HFF-Myc (cell line): ENCODE measurements at places on chromosomes 7 and 10.
A peak's percentile ranks its signal among the peaks of the same experiment; 100 is the strongest.

DNA sequence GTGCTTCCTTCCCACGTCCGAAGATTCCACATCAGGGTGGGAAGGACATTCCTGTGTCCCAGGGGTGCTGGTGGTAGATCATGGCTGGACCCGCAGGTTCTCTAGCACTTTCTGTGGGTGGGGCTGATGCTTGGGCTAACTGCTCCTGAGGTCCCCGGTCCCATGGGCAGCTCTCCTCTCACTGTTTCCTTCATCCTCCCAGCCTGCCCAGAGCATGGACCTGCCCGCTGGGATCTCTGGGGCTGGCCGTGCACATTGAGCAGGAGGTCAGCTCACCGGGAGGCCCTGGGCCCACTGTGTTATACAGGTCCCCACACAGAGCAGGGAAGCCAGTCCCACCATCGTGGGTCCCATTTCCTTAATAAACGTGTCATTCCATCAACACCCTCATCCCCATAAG, 502.3 kb downstream of the TCERG1L start:
- DNase-seq = no peak

GRCh38 chr7:47145186-47145725, 436.7 kb downstream of the TNS3 start:
- no peak for DNase-seq

DNA sequence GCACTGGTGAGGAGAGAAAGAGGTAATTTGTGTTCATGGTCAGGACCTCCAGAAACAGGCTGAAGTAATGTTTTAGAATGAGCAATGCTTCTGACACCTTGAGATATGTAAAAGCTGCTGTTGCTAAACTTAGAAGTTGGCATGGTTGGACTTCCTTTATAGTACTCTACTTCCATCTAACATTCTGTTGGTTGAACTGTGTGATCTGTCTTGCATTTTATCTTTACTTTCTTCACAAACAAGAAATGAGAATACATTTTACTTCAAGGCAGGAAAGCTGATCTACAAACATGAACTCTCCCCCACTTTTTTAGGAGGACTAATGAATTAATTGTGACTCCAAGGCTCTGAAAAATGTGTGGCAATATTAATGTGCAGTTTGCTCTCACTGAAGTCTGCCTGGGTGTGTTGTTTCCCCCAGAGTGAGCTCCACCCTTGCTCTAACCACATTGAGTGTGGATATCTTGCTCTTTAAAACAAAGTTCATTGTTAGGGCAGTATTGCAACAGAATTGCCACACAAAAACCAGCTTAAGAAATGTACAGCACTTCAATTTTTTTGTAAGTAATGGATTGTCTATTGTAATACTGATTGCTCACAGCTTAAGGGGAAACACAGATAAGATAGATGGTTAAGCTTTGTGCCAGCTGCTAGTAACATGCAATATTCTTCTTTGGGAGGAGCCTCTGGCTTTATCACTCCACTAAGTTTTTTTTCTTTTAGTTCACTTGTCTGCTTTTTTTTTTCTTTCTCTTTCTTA, 69.0 kb downstream of the ADD3 start:
- DNase-seq = peak; percentile 45

- no peak for DNase-seq
These were observed 219.5 kb upstream of the AOAH start for GRCh38 chr7:36943591-36944435.

GRCh38 chr7:80066639-80067038, 68.0 kb upstream of the GNAI1 start:
- no peak for DNase-seq

DNA sequence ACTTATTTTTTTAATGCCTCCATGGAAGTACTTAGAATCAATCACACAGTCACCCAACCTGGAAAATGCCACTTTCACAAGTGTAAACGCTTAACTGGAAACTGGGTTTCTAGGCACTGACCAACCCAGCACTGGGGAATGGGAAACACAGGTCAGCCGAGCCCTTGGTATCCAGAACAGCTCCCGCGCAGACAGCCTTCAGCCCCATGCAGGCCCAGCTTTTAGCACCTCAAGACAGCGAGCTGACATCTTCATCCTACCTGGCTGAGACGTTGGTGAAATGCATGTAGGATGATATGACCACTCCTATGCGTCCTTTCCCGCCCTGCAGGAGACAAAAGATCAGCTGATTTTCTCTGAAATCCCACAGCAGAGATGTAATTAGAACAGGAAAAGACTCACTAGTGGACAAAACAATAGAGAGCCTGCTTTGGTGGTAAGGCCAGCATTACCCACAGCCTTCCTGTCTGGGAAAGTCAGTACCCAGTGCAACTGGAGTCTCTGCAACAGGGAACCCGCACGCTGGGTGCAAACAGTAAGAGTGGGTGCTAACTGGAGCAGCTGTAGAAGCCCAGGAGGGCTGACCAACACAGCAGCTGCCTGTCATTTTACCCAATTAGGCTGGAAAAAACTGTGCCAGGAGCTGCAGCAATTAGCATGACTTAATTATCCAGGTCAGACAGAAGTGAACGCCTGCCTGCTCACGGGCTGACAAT, 153.7 kb downstream of the TNS3 start:
- DNase-seq = no peak

DNA sequence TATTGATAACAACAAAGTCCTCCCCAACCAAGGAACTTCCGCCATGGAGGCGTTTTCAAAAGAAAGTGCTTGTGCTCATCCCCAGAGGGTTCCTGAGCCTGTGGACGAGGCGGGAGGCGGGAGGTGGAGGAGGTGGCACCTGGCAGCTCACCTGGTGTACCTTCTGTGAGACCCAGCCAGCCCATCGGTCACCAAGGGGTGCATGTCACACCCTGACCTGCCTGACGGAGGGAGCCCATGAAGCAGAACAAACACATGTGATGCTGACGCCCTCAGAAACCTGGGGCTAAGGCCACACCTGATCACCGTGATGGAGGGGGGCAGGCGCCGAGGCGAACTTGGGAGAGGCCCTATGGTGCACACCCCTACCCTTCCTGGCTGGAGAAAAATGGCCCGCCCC, 458.8 kb downstream of the DNAJB6 start:
- DNase-seq = no peak

GRCh38 chr10:129586898-129587443, 119.9 kb downstream of the MGMT start:
- no peak for DNase-seq

- no peak for DNase-seq
These were observed 61.3 kb downstream of the MICU1 start for GRCh38 chr10:72564596-72564995.

GRCh38 chr7:27096768-27097514, 1.1 kb upstream of the HOXA1 start:
- no peak for DNase-seq

DNA sequence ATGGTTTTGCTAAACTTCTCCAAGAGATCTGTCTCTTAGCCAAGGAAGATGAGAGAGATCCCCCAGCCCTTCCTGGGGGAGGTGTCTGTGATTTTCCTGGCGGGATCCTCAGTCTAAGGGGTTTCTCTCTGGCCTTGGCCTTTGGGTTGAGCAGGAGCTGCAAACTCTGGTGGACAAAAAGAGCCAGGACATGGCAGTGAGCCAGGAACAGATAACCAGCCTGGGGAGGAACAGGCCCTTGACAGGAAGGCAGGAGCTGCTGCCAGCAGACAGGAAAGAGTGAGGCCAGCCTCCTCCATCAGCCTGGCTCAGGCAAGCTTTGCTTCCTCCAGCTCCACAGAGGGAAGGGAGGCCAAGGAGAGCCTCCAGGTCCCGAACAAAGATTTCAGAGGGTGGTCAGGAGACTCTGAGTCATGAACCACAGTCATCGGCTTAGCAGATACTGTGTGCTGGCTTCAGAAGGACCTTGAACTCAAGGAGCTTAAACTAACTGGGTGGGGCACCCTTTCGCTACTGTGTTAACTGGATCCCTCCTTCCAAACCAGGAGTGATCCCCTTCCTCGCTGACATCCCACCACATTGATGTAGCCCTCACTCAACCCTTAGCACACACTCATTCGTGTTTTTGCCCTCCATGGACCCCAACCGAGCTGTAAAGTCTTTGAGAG, 34.7 kb downstream of the DDIT4 start:
- DNase-seq = peak; percentile 38

DNA sequence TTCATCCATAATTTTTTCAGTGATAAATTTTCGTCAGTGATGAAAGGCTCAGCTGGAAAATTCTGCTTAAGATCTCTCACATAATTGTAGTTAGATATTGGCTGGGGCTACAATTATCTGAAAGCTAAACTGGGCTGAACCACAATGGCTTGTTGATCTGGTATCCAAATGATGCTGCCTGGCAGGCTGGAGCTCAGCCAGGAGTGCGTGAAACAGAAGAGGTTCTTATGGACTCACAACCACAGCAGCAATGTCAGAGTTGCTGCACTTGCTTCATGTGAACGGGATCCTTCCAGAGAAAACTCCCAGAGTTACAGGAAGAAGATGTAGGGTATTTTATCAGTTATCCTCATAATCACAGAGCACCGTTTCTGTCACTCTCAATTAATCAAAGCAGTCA, 533.2 kb upstream of the POM121L12 start:
- no peak for DNase-seq

DNA sequence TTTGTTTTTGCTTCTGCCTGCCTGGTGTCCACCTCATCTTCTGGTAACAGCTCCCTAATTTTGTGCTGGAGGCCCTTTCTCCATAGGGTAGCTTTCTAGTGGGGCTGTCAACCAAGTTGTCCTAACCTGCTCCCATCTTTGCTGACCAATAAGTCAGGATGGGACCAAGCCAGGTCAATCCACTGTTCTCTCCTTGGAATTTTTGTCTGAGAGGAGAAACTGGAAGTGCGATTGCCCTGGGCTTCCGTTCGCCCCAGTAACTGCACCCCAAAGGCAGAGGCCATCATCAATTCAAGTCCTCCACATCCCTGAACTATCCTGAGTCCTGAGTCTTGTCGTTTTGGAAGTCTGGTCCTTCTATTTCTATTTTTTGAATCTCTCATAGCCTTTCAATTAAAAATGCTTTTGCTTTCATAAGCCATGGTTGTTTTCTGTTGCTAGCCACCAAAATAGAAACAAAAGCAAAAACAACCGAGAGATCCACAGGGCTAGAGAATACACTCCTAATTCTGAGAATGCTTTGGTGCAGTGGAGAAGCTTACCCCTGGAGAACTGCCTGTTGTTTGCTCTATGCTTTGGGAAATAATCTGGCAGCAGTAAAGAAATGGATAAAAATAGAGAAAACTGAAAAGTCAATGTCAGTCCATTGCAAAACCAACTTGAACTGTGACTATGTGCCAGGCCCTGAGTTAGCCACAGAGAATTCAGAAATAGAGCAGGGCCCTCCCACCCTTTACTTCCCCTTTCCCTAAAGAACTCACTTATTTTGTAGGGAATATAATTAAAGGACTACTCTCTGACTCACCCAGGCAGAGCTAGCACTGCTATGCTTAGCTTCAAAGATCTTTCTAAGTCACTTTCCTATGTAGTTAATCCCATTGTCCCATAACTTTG, 368.1 kb downstream of the CXCL12 start:
- DNase-seq = no peak

DNA sequence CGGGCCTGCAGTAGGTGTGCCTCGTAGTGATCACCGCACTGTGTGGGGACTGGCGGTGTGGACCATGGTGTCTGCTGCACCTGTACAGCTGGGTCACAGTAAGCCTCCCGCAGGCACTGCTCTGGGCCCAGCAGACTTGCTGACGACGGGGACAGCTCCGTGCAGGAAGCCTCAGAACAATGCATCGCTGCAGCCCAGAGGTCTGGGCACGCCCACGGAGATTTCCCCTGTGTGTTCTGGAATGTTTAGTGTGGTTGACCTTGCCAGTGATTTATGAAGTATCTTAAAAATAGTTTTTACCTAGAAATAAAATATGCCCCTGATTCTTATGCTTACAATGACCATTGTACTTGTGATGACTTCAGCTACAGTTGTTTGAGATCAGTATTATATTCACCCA, 59.1 kb upstream of the ZNF32 start:
- no peak for DNase-seq

DNA sequence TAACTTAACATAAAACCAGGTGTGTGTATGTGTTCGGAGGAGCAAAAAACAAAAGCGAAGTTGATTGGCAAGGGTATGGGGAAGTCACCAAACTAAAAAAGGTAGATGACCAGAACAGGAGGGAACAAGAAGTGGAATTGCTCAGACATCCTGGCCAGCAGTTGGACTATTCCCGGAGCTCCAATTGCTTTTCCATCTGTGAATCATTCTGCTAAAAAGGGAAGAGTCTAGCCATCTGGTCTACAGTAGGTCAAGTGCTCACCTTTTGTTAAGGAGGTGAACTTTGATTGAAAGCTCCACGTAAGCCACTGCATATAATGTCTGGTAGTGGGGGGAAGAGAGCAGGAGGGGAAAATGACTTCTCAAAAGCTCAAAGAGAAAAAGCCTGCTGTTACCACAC, 50.0 kb upstream of the BET1 start:
- no peak for DNase-seq

DNA sequence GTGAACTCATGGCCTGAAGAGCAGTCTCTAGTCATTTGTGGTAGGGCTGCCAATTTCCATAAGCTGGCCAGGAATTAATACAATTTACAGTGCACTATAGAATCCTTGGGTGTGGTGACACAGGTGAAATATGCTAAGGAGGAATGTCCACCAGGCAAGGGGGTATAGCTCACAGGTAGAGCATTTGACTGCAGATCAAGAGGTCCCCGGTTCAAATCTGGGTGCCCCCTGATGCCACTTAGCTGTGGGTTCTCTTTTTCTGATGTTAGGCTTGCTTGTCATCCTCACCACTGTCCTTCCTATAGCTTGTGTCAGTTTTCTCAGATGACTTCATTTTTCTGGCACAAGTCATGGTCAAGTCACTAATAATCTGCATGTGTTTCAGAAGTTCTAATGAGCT, 108.7 kb downstream of the ZNF467 start:
- no peak for DNase-seq

- DNase-seq = no peak
These were observed 265.6 kb upstream of the TCERG1L start for GRCh38 chr10:131577178-131577555.

- no peak for DNase-seq
These were observed 360.4 kb upstream of the CELF2 start for GRCh38 chr10:10657139-10657760.

- DNase-seq = no peak
These were observed 65.4 kb upstream of the APBB1IP start for GRCh38 chr10:26372513-26373354.

DNA sequence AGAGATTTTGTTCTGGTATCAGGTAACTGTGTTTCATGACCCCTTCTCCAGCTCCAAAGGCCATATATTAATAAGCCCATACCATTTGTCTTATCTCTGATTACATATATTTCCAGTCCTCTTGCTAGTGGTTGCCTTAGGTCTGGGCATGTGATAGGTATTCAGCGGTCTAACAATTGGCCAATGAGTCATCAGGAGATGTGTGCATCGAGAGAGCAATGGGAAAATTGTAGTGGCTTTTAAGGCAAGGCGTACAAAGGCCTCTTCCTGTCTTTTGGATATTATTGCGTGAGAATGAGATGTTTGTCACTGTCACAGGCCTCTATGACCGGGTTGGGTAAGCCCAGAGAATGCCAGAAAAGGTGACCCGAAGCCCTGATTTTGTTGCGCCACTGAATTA, 38.6 kb upstream of the SFRP5 start:
- no peak for DNase-seq

DNA sequence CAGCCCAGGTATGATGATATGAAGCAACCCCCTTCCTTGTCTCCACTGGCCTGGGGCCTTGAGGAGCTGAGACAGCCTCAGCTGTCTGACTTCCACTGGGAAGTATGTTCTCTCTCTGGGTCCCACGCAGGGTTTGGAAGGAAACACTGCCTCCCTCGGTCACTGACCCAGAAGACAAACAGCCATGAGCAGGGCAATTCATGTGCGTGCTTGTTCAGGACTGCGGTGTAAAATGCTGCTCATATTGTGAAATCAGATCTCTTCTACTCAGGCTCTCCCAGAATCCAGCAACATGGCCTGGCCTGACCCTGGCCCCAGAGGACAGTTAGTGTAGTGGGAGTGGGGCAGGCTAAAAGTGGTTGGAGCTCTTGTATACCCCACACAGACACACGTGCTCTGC, 2.8 kb downstream of the CLCN1 start:
- no peak for DNase-seq
